A375 (cell line): ENCODE measurements at places on chromosomes 2 and 18. TPM values are rescaled to one million over a fixed set of nuclear protein-coding genes. Genes with fewer than 3 reads are reported as not detected.

SPATA3 gene
- not detected in 2 replicates for total RNA-seq

ALK gene
- total RNA-seq = 0.32 and 0.34 TPM in 2 replicates

TMX3 gene
- 29.6 and 48.6 TPM in 2 replicates for total RNA-seq

PLGLB1 gene
- total RNA-seq = 0.13 and 1.5 TPM in 2 replicates

CHRNG gene
- total RNA-seq = not detected in 2 replicates

MAPRE2 gene
- total RNA-seq = 12.7 and 21.1 TPM in 2 replicates

UBE2F gene
- 60.8 and 68.8 TPM in 2 replicates for total RNA-seq

CKAP2L gene
- total RNA-seq = 14.0 and 17.8 TPM in 2 replicates

NYAP2 gene
- total RNA-seq = not detected in 2 replicates

KYNU gene
- total RNA-seq = 31.0 and 48.3 TPM in 2 replicates

CYRIA gene
- 0.30 and 0.53 TPM in 2 replicates for total RNA-seq

SERPINB4 gene
- not detected in 2 replicates for total RNA-seq

PRLH gene
- total RNA-seq = not detected in 2 replicates

KCNE4 gene
- total RNA-seq = 0.34 and 0.53 TPM in 2 replicates

MOGAT1 gene
- total RNA-seq = not detected in 2 replicates
